ENCODE measurements at places on chromosomes 6 and 20. TPM values are rescaled to one million over a fixed set of nuclear protein-coding genes. Genes with fewer than 3 reads are reported as not detected.

DNA sequence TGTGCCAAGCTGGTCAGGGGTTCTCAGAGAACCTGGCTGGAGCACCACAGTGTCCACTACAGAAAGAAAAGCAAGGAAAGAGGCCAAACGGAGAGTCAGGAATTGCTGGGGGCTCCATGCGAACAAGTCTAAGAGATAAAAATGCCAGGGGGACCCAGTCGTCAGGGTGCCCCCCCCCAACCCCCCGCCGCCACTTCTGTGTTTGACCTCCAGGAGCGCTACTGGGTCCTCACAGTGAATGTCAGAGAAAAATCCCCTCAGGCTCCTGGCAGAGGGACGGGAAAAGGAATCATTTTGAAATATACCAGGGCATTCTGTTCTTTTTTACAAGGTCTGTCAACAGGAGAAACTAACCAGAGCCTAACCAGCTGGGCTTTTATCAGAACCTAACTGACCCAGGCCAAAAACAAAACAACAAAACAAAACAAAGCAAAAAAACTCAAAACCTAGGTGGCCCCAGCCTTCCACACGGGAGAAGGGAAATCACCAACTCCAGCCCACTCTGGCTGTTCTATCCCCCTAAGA is 17.9 kb upstream of the NELFCD start:
- DNase-seq, result no peak

DNA sequence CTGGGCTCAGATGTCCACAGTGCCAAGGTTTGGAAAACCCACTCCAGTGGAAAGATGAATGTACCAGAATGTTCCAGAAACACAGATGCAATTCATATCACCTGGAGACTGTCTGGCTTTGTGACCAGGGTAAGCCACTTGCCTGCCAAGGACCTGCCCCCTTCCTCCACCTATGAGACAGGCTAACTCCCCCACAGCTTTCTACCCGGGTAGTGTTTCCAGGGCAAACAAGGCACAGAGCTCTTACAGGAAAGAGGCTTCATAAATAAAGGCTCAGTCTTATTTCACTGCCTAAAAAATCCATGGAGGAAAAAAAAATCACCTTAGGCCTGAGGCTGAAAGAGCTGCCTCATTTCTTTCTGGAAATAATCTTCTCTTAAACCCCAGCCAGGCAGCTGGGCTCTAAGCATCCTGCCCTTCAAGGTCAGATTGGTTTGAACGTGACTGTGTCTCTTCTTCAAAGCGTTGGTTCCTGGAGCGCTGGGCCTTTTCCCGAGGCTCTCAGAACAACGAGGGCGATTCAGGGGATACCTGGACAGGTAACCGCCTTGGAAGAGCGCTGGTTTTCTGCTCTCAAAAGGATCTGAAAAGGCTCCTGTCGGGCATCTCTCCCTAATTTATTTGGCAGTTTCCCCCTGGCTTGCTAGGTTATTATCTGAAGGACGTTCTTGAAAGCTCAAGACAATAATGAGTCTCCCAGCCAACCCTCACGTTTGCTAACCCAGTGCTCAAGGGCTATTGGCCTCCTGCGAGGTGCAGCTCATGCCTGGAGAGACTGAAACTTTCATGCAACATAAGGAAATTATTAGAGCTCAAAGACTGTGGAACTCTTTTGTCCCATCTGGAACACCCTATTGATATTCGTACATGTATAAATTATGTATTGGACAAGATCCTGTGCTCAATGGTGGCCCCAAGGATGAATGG is 199.2 kb upstream of the PMEPA1 start:
- no peak for DNase-seq

GRCh38 chr20:46811224-46812084 is 83.2 kb upstream of the EYA2 start:
- DNase-seq, result no peak

DNA sequence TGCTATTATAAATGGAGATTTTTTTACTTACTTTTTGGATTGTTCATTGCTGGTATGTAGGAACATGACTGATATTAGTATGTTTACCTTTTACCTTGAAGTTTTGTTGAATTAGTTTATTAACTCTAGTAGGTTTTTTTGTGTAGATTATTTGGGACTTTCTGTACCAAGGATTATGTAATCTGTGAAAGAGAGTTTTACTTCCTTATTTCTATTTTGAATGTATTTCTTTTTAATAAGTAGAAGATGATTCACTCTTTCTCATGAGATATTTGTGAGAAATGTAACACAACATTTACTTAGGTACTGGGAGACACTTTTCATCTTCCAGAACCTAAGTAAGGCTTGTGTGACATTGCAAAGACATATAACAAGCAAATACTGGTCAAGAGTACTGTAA is 473.9 kb upstream of the HS3ST5 start:
- no peak for DNase-seq

DNA sequence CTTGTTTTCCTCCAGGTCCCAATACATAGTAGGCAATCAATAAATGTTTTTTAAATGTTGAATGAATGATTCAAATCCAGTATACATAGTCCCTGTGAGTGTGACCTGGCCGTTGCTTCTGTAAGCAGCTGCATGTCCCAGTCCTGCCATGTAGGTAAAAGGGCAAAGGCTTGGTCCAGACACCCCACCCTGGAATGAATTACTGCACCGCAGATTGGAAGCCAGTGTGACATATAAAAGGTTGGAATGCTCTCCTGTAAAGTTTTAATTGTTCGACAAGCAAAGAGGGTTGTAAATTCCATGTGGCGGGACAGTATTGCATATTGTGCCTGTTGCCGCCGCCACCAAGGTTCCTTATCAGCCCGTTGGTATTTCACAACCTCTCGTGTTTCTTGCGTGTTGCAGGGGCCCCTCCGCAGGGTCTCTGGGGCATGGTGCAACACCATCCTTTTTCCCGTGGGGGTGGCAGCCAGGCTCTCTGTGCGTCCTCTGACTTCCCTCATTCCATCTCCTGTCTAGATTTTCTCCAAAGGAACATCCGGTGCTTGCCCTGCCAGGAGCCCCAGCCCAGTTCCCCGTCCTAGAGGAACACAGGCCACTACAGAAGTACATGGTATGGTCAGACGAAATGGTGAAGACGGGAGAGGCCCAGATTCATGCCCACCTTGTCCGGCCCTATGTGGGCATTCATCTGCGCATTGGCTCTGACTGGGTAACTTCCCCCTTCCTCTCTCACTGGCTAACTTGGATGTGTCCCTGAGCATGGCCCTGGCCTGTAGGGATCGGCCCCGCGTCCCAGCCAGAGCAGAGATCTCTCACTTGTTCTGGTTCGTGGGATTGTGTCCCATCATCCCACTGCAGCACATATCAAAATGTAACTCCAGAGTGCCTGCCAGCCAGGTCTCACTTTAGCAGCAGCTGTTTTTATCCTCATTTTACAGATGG is 20.3 kb downstream of the POFUT1 start:
- no peak for DNase-seq

- DNase-seq, result no peak
Measured at GRCh38 chr6:74577619-74578018, 628.2 kb downstream of the COL12A1 start.

- DNase-seq, result no peak
Measured at GRCh38 chr6:88179692-88180091, 13.5 kb upstream of the CNR1 start.

DNA sequence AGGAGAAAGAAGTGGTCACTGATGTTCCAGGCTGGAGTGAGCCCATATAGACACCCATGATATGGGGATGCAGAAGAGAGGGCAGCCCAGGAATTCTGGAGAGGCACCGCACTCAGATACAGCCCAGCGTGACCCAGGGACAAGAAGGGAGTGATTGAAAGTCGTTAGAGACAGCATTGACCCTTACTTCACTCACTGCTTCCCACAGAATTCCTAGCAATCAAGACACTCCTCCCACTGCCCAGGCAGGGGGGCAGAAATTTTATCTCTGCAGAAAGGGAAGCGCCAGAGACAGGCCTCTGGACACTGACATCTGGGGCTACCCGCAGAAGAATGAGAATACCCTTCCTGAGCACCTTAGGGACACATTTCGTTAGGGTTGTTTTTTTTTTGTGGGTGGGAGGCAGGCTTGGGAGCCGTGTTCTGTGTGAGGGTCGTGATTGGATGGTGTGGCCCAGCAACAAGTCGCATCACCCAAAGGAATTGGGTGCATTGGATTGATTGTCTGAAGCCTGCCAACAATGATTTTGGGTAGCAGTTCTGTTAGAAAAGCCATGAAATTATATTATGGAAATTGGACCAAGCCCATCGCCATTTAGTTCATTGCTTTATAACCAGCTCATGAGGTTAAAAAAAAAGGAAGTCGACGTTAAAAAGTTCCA is 45.9 kb upstream of the MAP3K4 start:
- DNase-seq, result no peak

DNA sequence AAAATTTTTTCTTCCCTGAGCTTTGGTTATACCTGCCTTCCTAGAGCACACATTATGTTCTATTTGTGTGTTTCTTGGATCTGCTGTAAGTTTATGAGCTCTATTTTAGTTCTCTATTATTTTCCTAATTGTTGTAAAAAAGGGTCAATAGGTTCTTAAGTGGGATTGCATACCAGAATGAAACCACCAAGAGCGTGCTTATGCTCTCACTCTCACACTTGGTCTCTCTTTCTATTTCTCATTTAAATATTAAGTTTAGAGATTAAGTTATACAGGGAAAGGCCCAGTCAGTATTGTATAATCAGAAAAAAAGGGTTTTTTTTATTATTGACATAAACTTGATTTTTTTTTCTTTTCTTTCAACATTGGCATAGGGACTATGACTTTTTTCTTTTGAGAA is 96.8 kb downstream of the RIMS1 start:
- no peak for DNase-seq

DNA sequence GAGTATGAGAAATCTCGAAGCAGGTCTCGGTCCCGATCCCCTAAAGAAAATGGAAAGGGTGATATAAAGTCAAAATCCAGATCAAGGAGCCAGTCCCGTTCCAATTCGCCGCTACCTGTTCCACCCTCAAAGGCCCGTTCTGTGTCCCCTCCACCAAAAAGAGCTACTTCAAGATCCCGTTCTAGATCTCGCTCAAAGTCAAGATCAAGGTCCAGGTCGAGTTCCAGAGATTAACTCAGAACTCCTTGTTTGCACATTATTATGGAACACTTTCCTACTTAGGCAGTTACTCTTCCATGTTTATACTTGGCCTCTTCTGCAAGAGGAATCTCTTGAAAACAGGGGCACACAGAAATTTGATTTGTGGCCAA is 3.1 kb downstream of the SRSF6 start:
- no peak for DNase-seq

DNA sequence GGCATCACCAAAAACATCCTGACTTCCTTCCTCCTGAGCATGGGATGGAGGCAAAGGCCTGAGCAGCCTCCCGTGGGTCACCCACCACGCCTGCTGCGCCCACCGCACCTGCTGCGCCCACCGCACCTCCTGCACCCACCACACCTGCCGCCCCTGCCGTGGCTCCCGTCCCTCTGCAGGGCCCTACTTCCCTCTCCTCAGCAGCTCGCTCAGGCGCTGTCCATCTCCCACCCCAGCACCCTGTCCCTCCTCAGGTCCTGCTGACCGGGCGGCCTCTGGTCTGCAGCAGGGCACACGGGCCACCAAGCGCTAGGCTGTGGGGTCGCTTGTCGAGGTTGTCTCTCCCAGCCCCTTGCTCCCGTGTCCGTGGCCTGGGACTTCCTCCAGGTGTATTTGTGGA is 72.7 kb upstream of the SLCO4A1 start:
- DNase-seq, result no peak

GRCh38 chr6:140462453-140463311 is 1088.2 kb upstream of the CITED2 start:
- DNase-seq, result peak; percentile 84

DNA sequence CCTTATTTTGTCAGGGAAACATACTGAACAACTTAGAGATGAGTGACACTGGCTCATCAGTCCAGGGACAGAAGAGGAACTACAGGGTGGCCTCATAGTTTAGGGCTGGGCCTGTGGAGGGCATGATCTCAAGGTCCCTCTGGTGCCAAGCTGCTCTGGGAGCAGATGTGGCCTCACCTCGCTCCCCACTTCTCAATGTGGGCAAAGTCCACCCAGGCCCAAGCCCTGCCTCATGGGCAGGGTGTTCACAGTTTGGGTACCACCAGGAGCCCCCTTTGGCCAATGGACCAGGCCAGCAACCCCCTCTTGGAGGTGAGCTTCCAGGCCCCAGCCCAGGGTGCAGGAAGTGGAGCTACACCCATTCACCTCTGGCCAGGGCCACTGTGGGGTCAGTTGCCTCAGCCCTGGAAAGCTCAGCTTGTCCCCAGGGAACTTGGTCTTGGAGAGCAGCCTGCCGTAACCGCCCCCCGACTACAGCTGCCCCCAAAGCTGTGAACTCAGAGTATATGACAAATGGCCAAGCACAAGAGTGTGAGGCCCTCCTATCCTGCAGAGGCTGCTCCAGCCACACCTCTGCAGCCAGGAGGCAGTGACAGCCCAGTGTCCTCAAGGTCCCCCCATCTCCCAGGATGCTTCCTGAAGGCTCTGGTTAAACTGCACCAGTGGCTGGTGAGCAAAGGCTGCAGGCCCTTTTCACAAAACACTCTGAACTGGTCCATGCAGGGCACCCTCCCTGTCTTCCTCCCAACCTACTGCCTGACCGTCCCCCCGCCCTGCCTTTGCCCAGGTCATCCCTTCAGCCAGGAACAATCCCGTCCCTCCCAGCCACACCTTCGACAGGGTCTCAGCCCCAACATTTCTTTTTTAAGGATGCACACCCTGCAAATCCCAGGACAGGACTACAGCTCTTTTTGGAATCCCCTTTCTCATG is 3.6 kb downstream of the ADISSP start:
- DNase-seq, result no peak

DNA sequence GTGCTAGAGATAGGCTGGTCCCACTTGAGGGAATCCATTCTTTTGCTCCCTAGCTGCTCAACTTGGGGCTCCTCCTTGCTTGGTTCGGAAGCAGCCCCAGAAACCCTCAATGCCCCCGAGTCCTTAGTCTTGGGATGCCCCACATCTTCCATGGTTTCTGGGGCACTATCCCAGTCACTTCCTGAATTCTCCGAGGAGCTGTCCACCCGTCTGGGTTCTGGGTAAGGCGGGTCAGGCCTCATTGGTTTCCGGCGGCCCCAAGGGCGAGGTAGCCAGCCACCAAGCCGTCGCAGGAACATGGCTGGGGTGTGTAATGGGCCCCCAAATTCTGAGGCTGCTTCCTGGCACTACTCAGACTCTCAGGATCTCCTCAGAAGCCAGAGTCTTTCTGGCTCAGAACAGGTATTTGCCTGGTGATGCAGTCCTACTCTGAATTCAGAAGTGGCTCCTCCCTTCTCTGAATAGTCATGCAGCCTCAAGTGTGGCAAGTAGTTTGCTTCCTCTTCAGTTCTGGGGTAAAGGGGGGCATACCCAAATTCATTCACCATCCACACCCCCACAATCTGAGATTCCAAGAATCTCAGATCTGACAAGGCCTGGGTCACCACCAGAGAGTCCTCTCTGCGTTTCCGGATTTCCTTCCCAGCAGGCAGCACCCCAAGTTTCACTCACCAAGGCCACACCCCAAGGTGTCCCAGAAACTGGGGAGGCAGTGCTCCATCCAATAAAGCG is 763 bp downstream of the C6orf47 start:
- DNase-seq, result peak; percentile 55

GRCh38 chr6:30443657-30444450 is 45.5 kb upstream of the HLA-E start:
- DNase-seq, result peak; percentile 47

The MAS1 gene
- not detected for total RNA-seq

The CAGE1 gene
- total RNA-seq, result not detected

The FRMD1 gene
- total RNA-seq, result not detected

The SLC17A1 gene
- total RNA-seq, result not detected

The BCKDHB gene
- 17.9 TPM for total RNA-seq

The FAXC gene
- total RNA-seq, result 3.5 TPM

The HLA-DRA gene
- 1.2 TPM for total RNA-seq

The CALHM4 gene
- total RNA-seq, result not detected
